ENCODE measurements at places on chromosomes 6 and 20.

GRCh38 chr6:16705081-16705993, 55.9 kb downstream of the ATXN1 start:
- no peak for DNase-seq

DNA sequence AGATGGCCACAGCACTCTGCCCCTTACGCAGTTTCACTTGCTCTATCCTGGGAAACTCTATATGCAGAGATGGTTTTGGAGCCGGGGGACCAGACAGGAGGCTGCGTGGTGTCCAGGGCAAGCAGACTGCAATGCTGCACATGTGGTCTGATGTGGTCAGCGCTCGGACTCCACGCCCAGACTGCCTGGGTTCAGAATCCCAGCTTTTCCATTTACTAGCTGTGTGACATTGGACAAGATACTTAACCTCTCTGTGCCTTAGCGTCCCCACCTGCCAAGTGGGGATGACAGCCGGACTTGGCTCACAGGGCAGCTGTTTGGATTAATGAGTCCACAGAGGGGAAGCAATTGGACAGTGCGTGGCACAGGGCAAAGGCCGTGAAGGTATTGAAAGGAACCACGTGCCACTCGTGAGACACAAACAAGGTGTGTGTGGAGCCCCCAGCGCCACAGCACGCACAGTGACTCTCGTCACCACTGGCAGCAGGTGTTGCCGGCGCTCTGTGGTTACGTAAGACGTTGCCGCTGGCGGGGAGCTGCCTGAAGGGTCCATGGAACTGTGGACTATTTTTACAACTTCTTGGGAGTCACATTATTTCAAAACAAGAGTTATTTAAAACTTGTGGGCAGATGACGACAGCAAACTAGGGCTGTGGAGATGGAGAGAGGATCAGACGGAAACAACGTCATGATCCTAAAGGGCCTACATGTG, 201.4 kb downstream of the PREX1 start:
- DNase-seq, result no peak

GRCh38 chr20:62702895-62703852, 5.5 kb upstream of the NTSR1 start:
- peak; percentile 36 for DNase-seq

DNA sequence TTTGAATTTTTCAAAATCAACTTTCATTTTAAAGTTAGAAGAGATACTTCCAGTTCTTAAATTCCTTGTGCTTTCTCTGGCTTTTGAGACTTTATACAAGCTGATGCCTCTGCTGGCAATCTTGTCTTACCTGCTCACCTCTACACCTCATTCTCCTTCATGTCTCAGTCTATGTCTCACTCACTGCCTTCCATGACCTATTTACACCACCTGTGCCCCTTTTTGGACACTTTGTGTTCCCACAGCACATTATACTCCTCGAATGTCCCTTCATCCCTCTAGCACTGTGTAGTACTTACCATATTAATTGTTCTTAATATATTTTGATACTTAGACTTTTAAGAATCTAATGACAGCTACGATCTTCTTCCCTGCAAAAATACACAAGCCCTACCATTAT, 15.3 kb downstream of the PHIP start:
- no peak for DNase-seq

DNA sequence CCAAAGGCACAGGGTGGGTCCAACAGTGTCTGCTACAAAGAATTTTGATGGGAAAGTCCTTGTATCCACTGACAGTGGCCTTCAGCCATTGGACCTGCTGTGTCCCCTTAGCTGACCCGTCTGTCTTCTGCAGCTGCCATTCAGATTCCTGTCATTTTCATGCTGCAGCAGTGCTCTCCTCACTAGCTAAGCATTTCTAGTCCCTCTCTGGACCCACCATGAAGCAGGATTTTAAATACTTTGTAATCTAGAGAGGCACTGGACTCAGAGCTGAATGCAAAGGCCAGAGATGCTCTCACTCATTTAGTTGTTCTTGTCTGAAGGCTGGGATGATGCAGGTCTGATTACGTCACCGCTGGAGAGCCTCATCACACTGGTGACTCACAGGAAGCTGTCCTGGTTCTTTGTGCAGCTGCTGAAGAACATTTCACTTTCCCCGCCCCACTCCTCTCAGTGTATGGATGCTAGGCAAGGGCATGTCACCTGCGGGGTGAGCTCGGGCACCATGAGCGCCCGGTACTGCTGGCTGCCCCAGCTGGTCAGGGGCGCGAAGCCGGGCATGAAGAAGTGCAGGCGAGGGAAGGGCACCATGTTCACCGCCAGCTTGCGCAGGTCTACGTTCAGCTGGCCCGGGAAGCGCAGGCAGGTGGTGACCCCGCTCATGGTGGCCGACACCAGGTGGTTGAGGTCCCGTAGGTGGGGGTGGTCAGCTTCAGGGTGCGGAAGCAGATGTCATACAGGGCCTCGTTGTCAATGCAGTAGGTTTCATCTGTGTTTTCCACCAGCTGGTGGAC, 19.4 kb upstream of the TUBB2A start:
- no peak for DNase-seq

- DNase-seq, result no peak
Measured at GRCh38 chr6:29200767-29201662, 30.3 kb downstream of the OR2J2 start.

DNA sequence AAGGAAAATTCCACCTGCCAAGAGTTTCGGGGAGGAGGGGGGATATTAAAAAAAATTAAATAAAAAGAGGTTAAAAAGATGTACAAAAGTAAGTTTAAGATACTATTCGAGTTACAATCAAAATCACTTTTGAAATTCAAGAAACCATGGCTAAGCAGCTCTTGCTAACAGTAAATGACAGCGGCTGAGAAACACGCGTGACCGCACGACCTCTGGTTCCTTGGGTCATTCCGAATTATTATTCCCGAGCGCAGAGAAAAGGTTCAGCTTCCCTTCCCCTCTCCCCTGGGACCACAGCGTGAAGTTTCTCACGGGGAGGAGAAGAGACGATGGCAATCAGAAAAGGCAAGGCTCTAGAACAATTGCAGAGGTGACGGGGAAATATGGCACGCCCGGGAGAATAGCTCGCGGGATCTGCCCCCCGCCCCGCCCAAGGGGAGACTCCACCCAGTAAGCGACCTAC, 496 bp downstream of the TMEM242 start:
- no peak for DNase-seq

DNA sequence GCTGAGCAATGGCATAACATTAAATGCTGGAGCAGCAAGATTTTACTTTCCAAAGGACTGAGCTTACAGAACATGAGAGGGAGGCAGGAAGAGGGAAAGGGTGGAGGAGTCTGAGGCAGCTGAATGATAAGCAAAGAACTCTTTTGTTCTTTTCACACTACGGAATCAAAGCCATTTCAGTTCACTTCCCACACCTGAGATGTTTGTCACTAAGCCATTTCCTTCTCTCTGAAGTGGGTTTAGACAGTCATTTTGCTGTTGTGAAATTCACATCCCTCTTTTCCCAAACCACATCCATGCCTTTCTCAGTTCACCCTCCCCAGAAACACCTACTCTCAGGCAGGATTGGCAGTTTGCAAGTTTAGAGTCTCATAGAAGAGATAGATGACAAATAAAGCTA, 267.9 kb downstream of the ADGRG6 start:
- no peak for DNase-seq

DNA sequence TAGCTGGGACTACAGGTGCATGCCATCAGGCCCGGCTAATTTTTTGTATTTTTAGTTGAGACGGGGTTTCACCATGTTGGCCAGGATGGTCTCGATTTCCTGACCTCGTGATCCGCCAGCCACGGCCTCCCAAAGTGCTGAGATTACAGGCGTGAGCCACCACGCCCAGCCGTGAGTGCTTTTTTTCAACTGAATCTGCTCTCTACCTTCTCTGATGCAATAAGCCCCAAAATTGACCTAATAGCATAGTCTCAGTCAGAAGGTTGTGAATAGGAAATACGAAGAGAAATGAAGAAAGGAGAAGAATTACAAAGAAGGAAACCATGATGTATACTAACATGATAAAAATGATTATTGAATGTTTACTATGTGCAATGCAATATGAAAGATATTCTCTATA, 33.2 kb downstream of the BEND6 start:
- DNase-seq, result no peak

DNA sequence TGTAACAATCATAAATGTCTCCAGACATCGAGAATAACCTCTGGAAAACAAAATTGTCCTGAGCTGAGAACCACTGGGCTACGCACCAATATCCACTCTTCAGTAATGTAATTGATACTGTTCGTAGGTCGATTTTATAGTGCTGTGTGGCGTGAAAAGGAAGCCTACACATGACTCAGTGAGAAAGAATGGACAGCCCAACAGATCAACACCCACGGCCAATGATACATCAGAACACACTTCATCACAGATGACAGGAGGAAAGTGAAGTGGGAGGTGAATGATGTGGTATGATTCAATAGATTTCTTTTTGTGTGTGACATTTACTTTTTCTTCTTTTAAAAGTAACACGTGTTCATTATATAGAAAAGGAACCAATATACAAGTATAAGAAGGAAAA, 93.5 kb downstream of the RPS12 start:
- DNase-seq, result no peak

DNA sequence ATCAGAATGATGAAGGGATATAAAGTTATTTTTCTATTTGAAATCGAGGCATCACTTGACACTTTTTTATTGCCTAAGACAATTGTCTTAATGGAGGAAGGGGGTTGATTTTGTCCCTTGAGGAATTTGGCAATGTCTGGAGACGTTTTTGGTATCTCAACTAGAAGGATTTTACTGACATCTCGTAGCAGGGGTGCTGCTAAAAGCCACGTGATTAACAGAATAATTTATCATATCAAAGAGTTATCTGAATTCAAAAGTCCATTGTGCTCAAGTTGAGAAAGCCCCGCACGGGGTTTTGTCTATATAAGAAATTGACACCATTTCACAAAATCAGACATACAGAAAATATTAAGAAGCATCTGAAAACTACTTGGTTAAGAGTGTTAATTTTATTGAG, 1.5 kb upstream of the TAAR6 start:
- DNase-seq, result no peak

DNA sequence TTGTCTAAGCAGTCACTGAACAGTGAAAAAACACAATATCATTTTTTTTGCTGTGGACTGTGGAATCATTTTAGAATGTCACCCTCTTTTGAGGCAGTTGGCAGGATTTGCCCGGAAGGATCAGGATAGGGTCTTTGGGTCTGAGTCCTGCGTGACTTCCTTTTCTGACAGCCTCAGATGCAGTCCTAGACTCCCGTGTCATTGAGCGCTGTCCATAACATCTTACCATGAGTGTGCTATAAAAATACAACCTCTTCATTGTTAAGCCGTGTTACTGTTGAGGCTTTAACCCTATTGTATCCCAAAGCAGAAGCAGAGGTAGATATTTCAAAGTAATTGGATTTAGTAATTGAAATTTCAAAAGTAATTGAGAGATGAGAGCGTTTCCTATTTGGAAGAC, 30.6 kb downstream of the ARID1B start:
- DNase-seq, result no peak

DNA sequence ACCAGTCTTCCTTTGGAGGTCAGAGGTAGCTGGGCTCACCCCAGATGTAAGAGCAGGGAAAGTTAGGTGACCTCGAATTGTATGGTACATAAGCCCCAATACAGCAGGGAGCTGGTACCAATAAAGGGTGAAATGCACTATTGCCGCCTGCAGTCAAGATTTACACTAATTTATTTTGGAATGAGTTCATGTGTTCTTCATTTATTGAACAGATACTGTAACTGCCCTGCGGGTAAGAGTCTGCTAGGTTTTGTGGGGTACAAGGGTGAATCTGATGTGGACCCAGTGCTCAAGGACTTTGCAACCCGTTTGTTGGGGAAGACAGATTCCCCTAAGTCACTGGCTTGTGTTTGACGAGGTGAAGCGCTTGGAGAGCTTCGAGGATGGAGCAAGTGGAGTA, 2.5 kb upstream of the DNAJC5 start:
- no peak for DNase-seq

GRCh38 chr6:61809004-61809595, 476.9 kb downstream of the KHDRBS2 start:
- DNase-seq, result peak; percentile 14

- no peak for DNase-seq
Measured at GRCh38 chr6:157267654-157268053, 55.7 kb downstream of the TMEM242 start.

GRCh38 chr6:116369964-116370759, 585 bp upstream of the DSE start:
- no peak for DNase-seq

- DNase-seq, result no peak
Measured at GRCh38 chr6:150327117-150327774, 41.6 kb upstream of the IYD start.

- DNase-seq, result no peak
Measured at GRCh38 chr20:2397595-2398145, 17.0 kb downstream of the TGM6 start.

DNA sequence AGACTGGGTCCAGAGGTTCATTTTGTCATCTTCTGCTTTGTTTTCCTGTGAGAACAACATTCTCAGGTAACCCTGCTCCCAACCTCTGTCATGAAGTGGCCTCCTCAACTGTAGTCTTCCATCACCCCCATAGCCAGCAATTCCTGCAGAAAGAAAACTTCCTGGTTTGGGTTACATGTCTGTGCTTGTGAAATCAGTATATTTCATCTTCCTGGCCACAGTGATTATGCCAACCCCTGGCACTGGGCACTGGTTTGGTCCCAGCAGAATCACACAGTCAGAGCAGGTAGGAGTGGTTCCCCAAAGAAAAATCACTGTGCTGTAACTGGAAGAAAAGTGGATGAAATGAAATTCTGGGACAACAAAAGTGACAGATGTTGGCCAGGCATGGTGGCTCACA, 52.5 kb downstream of the CRYBG1 start:
- no peak for DNase-seq
